ENCODE measurements at places on chromosomes 7 and 10.

DNA sequence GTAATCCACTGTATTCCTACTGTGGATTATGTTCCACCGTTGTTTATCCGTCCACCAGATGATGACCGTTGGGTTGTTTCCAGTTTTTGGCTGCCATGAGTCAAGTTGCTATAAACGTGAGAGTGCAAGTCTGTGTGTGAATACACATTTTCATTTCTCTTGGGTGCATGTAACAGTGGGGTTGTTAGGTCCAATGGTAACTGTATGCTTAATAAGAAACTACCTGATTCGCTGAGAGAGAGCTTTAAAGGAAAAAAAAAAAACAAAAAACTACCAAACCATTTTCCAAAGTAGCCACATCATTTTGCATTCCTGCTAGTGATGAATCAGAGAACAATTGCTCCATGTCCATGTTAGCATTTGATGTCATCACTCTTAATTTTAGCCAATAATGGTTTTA lies 15.9 kb downstream of the UBN2 start:
- no peak for DNase-seq

GRCh38 chr10:31290386-31290785 lies 28.6 kb upstream of the ZEB1 start:
- DNase-seq = no peak

DNA sequence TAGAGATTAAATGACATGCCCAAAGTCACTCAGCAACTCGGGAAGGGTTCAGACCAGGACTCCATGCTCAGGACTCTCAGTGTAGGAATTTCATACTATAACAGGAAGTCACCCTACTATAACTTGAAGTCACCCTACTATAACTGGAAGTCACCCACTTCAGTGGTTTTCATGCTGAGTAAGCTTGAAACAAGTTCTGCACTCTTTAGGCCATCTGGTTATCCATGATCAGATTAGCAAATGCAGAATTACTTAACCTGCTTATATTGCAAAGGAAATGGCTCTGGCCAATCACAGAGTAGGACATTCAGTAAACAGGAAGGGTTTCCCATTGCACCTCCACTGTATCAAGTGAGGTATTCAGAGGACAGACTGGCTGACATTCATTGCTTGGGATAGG lies 1240.4 kb downstream of the GATA3 start:
- no peak for DNase-seq

- no peak for DNase-seq
Measured at GRCh38 chr10:121836171-121836570, 91.7 kb downstream of the ATE1 start.

DNA sequence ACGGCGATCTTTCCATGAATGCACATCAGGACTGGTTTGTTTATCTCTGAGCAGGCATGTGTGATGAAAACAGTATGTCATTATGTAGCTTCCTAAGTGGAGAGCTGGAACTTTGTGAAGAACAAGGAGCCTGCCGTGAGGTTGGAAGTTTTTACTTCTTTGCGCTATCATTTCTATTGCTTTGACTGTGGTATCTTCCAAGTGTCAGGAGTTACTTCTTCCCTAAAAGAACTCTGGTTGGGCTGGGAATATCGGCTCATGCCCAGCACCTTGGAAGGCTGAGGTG lies 167.4 kb upstream of the AHR start:
- DNase-seq = no peak

- no peak for DNase-seq
Measured at GRCh38 chr7:77831953-77832352, 33.4 kb downstream of the PHTF2 start.

DNA sequence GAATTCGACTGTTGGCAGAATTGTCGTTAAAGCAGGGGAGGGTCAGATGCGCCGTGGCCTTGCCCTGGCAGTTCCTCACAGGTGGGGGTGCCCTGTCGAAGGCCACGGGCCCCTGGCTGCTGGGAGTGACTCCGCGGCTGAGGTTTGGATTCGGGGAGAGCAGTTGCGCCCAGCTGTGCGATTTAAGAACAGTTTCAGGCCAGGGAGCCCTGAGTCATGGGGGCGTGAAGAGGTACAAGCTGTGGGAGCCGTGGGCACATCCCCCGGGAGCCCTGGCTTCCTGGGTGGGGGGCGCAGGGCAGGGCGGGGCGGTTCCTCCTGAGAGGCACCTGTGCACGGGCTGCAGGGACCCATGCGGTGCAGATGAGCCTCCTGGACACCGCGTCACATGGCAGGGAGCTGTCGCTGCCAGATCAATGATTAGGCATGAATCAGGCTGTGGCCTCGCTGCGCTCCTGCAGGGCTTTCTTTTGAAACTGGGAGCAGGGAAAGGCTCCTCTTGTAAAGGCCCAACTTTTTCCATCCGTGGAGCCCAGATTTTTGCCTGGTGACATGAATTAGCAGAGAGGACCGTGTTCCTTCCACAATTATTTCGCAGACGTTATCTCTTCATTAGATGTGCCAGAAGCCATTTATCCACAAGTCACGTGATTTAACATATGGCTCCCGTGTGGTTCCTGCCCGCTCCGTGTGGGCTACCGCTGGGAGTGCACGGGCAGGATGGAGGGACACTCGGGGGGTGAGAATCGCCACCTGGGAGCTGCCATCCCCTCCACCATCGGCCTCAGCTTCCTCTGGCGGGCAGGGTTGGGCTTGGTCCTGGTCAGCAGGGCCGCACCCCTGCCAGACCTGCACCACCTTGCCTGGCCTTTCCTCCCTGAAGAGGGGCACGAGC lies 918 bp downstream of the PWWP2B start:
- no peak for DNase-seq

GRCh38 chr10:42850931-42851330 lies 68.3 kb downstream of the BMS1 start:
- DNase-seq = no peak

GRCh38 chr7:6730343-6730633 lies 23.5 kb upstream of the ZNF12 start:
- DNase-seq = no peak

GRCh38 chr7:133481676-133482075 lies 228.8 kb downstream of the EXOC4 start:
- DNase-seq = no peak

- no peak for DNase-seq
Measured at GRCh38 chr10:121237718-121238117, 360.5 kb downstream of the FGFR2 start.

DNA sequence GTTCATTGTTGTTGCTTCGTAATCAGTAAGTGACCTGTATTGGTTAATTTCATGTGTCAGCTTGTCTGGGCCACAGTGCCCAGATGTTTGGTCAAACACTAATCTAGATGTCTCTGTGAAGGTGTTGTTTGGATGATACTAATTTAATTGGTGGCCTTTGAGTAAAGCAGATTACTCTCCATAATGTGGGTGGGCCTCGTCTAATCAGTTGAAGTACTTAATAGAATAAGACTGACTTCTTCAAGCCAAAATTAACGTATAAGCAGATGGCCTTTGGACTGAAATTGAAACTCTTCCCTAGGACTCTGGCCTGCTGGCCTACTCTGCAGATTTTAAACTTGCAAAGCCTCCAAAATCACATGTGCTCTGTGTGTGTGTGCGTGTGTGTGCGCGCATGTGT lies 245.7 kb downstream of the GFRA1 start:
- DNase-seq = no peak

DNA sequence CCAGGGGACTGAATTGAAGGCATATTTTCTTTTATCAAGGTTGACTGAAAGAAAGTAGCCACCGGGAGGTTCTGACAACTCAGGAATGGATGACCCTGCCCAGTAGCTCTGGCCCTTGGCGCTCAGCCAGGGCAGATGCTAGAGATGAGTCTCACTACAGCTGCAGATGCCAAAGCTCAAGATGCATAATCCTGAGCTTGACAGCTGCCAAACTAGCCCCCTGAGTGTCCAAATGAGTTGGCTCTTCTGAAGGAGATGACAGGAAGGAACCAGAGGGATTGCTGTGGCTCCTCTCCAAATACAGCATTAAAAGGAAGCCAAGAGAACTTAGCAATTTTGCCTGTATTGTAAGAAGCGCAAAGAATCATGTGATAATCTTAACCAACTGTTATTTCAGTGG lies 78.4 kb downstream of the NXPH1 start:
- DNase-seq = no peak

GRCh38 chr7:99493823-99494222 lies 6.3 kb downstream of the ZNF394 start:
- no peak for DNase-seq

GRCh38 chr10:114713525-114714090 lies 55.5 kb upstream of the ABLIM1 start:
- DNase-seq = no peak

- no peak for DNase-seq
Measured at GRCh38 chr10:47025253-47025539, 114.0 kb downstream of the PTPN20 start.

DNA sequence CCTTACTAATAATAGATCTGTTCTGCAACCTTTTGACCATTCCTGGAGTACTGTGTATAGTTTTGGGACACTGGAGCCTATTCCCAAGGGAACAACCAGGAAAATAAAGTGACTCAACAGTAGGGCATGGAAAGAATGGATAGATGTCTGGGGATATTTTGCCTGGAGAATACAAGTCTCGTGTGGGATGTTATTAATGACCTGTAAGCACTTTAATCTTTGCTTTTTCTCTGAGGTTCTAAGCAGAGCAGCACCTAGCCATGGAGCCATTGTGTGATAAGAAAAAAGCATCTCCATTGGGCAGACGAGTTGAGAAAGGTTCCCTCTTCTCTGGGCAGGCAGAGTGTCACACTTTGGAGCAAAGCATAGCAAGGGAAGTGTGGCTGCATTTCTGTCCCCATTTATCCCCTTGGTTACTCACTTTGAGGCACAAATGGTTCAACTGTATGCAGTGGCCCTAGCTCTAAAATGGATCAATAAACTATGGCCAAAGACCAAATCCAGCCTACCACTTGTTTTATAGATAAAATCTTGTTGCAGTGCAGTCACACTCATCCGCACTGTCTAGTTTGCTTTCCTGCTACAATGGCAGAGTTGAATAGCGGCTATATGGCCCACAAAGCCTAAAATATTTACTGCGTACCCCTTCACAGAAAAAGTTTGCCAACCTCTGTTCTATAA lies 21.0 kb upstream of the CCDC71L start:
- no peak for DNase-seq

- no peak for DNase-seq
Measured at GRCh38 chr10:121091961-121092719, 241.0 kb downstream of the WDR11 start.

- DNase-seq = no peak
Measured at GRCh38 chr10:132384618-132385388, 12.2 kb upstream of the PWWP2B start.

DNA sequence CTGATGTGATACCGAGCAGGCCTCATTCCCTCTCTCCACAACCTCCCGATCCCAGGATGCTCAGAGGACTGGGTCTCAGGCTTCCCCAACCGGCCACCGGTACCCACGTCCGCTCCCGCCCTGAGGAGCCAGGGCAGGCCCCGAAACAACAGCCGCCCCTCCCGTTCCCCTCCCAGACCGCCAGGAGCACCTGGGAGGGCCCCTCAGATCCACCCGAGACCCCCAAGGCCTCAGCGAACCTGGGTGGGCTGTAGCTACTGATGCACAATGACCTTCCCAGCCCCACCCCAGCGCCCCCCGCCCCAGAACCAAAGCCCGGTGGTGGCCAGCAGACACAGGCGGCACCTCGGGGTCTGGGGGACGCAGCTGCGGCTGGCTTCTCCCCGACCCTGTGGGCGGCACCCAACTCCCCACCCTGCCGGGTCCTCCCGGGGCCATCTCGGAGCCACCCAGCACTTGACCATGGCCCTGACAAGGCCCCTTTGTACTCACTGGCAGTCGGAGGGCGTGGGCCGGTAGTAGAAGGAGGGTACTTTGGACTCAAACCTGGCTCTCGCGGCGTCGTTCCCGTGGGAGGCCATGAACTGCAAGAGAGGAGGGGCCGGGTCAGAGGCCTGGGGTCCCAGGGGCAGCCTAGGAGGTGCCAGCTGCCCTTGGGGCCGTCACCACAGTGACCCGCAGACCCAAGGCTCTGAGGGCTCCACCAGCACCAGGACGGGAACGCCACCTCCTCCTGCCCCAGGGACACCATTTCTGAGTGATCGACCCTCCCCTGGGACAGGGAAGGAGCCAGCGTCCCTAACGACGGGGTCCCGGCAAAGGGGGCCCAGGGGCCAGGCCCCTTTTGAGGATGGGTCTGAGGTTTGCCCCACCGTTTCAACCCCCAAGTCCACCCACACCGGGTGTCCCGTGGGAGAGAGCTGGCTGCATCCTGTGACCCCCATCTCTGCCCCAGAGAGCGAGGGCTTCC lies 28.1 kb downstream of the ADAP1 start:
- peak; percentile 43 for DNase-seq

- DNase-seq = no peak
Measured at GRCh38 chr7:10930551-10930950, 43.1 kb upstream of the PHF14 start.

DNA sequence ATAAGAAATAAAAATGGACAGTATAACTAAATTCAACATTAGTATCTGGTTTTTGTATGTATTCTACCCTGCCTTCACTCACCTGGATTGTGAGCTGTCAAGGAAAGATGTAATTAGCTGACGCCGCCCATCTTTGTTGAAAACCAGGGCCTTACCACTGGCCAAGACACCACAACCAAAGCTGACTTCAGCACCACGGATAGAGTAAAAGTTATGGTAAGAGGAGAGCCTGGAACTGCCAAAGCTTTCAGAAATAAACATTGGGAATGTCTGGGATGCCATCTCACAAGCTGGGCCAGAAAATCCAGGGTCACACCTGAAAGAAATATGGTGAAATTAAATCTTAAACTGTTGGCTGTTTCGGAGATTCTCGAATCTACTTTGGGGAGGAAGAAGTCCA lies 190.1 kb upstream of the SLC26A5 start:
- no peak for DNase-seq

- no peak for DNase-seq
Measured at GRCh38 chr10:30744106-30744505, 114.6 kb upstream of the LYZL2 start.

GRCh38 chr7:132002343-132002968 lies 446.0 kb upstream of the PODXL start:
- DNase-seq = no peak

DNA sequence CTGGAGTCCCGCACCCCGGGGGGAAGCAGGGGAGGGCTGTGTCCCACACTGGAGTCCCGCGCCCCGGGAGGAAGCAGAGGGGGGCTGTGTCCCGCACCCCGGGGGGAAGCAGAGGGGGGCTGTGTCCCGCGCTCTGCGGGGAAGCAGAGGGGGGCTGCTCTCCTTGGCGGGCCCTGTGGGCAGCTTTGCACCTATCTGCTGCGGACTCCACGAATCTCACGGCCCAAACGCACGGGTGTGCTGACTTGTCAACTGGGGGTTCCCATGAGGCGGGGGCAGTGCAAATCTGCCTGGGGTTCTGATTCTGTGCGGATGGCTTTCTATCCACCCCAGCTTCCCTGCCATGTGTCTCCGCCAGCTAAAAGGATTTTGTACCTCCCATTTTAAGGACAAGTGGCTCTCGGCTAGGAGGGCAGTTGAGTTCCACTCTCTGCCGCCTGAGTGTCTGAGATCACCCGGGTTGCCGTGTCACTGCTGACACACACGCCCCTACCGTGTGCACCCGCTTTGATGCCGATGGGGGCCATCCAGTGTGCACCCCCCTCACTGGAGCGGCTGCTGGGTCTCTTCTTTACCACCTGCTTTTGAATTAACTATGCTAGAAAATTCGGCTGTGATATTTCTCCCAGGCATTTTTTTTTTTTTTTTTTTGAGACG lies 20.5 kb downstream of the GPER1 start:
- DNase-seq = no peak

GRCh38 chr10:103894441-103894864 lies 23.5 kb downstream of the STN1 start:
- no peak for DNase-seq

- DNase-seq = peak; percentile 84
Measured at GRCh38 chr10:82037076-82037475, 162.1 kb downstream of the NRG3 start.
